GM18507 (cell line): ENCODE measurements at places on chromosomes 12 and 14.

DNA sequence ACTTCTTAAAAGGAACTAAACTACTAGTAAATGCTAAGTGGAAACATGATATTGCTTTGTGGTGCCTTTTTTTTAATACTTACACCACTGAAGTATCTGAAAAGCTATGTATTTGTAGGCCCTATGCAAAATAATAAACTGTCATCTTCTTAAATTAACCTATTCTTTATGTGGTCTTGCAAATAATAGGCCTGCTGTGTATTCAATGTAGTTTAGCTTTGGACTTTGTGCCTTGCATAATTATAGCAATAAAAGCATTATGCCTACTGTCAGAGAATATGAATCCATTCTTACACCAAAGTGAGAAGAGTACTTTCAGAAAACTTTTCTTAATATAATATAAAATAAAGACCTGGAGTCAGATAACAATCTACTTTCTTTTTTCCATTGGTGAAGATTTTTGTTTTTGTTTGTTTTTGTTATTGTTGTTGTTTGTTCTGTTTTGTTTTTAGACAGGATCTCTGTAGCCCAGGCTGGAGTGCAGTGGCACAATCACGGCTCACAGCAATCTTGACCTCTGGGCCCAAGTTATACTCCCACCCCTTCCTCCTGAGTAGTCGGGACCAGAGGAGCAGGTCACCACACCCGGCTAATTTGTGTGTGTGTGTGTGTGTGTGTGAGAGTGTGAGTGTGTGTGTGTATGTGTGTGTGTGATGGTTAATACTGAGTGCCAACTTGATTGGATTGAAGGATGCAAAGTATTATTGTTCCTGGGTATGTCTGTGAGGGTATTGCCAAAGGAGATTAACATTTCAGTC, 213.8 kb downstream of the SLC6A15 start:
- DNase-seq = no peak

DNA sequence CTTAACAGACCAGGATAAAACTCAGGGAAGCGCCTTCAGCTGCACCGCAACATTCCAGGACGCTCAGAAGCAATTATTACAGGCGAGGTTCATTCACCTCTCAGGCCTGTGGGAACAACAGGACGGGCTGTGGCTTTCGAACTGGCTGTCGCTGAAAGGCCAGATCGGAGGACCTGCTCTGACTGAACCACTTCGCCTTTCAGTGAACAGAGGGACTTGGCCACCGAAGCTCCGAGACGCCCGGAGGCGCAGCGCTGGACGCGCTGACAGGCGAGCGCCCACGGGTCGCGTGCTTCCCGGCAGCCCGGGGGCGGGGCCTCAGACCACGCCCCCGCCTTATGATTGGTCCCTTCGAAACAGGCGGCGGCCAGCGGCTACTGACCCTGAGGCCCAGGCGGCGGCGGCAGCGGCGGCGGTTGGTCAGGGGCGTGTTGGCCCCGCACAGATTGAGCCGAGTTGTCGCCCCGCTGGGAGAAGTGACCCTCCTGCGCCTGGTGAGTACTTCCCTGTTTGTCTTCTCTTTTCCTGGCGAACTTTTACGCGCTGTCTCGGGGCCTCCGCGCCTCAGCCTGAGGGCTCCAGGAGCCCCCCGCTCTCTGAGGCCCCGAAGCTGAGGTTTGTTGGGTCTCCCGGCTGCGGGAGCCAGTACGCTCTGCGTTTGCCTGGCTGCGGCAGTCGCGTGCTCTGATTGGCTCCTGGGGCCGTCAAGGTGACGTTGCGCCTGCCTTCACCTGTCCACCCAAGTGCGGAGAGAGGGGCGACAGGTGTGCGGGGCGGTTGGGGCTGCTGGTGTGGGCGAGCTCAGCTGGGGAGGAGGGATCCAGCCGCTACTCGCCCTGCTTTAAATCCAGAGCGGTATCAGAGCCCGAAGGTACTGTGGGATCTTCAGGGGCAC, at the start of gene GAS2L3:
Gene GAS2L3 (plus strand): TSS at position 393 of the 895 bp plus-strand sequence. CDS start 21,221 bp downstream, outside the sequence.
- peak; percentile 77 for DNase-seq

- no peak for DNase-seq
These were observed 9.8 kb downstream of the OR6J1 start for GRCh38 chr14:22634233-22634900.

- DNase-seq = no peak
These were observed 49.8 kb downstream of the NTN4 start for GRCh38 chr12:95740751-95741150.

GRCh38 chr14:61322799-61323290, 1.5 kb downstream of the PRKCH start:
- no peak for DNase-seq

GRCh38 chr12:26188127-26188526, 7.2 kb upstream of the SSPN start:
- DNase-seq = no peak

DNA sequence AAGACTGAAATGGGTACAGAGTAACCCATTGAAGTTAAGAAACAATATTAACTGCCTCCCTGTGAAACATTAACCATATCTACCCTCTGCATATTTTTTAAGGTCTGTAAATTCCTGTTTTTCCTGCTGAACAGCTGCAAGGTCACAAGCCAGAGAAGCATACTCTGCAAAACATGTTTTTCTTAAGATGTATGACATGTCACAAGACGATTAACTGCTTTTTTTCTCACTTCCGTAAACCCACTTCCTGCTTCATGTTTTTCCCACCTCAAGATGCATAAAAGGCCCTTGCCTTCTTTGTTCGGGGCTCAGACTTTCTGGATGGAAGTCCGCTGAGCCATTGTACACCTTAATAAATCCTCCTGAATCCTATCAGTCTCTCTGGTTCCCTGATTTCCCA, 504.7 kb upstream of the MIS18BP1 start:
- DNase-seq = no peak

- no peak for DNase-seq
These were observed 47.4 kb downstream of the ST8SIA1 start for GRCh38 chr12:22287101-22287500.

DNA sequence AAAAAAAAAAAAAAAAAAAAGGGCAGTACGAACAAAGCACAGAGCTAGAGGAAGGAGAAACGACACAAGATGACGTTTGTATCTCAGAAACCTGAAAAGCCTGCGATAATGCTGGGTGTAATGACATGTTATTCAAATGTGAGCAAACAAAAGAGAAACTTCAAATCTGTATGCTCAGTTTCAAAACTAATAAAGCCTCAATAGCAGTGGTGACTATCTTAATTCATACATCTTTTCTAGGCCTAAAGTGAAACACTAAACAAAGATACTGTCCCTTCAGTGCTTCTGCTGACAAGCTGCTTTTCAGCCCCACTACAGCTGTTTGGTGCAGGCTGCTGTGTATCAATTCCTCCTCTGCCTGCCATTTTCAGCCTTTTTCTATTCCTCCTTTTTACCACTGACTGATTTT, 15.8 kb downstream of the ITPR2 start:
- DNase-seq = no peak

DNA sequence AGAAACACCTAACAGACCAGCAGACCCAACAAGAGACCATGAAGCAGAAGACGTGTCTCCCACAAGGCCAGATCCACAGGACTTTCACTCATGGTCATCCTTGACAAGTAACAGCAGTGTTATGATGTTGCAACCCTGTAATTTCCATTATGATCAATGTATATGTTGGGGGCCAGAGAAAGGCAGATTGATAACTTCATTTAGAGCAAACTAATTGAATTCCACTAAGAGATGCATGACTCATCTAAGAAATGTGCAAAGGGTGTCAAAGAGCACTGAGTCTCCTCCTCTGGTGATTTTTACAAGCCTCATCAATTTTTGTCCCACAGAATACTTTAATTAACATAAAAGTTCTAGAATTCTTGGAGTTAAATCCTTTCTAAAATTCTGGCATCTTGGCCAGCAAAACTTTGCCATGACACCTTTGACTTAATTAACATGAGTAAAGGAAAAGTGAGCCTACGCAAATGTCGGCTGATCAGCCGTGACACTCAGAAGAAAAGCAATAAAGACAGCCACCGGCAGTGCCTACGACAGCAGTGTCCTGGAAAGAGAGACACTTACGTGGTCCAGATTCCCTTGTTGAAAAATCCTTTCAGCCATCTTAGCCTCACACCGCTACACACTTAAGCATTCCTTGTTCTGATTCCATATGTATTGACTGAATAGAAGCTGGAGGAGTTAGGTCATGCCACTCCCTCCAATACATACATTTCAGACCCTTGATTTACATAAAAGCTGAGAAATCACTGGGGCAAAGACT, 370.2 kb upstream of the CCDC196 start:
- DNase-seq = no peak

DNA sequence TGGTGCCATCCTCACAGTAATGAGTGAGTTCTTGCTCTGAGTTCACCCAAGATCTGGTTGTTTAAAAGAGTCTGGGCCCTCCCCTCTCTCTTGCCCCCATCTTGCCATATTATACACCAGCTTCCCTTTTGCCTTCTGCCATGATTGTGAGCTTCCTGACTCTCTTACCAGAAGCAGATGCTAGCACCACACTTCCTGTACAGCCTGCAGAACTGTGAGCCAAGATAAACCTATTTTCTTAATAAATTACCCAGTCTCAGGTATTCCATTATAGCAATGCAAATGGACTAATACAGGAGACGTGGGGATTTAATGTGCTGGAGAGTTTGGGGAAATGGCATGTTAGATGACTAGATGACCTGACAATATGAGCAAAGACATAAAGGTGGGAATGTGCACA, 12.8 kb downstream of the SLC4A8 start:
- no peak for DNase-seq

- no peak for DNase-seq
These were observed 51.8 kb upstream of the HIF1A start for GRCh38 chr14:61643555-61643954.

GRCh38 chr14:76951166-76951565, 77.3 kb downstream of the IRF2BPL start:
- no peak for DNase-seq
